HT-29 (cell line): ENCODE measurements at places on chromosomes 5 and 9. TPM values are rescaled to one million over a fixed set of nuclear protein-coding genes. Genes with fewer than 3 reads are reported as not detected.

Gene JAKMIP2
- total RNA-seq, result 0.03 and 0.26 TPM in 2 replicates

Gene CEL
- 0.08 and 0.58 TPM in 2 replicates for total RNA-seq

Gene DMRT1
- total RNA-seq, result not detected in 2 replicates

Gene RORB
- not detected in 2 replicates for total RNA-seq

Gene CMYA5
- total RNA-seq, result 0.08 and 1.1 TPM in 2 replicates

Gene LAMC3
- total RNA-seq, result not detected in 2 replicates

Gene MAMDC4
- 14.9 and 29.8 TPM in 2 replicates for total RNA-seq

Gene TRMT10B
- total RNA-seq, result 0.44 and 0.76 TPM in 2 replicates

Gene GNA14
- total RNA-seq, result 3.2 and 3.4 TPM in 2 replicates

Gene AGXT2
- total RNA-seq, result not detected in 2 replicates

Gene SPINK1
- total RNA-seq, result 21.4 and 22.5 TPM in 2 replicates

Gene HTR4
- total RNA-seq, result 0.15 TPM in 1 of 2 replicates, not detected in the other

Gene ITK
- total RNA-seq, result not detected in 2 replicates

Gene ASTN2
- 2.6 and 4.0 TPM in 2 replicates for total RNA-seq

Gene PIP5K1B
- 1.1 and 1.2 TPM in 2 replicates for total RNA-seq

Gene ZNF189
- 2.0 and 2.1 TPM in 2 replicates for total RNA-seq

Gene STKLD1
- total RNA-seq, result not detected in 2 replicates

Gene LHX3
- total RNA-seq, result not detected in 2 replicates

Gene NKD2
- total RNA-seq, result 5.8 and 7.5 TPM in 2 replicates

Gene PCDHA9
- total RNA-seq, result not detected in 2 replicates

Gene SPINK4
- 1.3 TPM in 1 of 2 replicates, not detected in the other for total RNA-seq

Gene TAF11L10
- not detected in 2 replicates for total RNA-seq

Gene BSPRY
- 31.5 and 34.1 TPM in 2 replicates for total RNA-seq

Gene ZNF346
- 15.9 TPM in 2 replicates for total RNA-seq

Gene PCDHA8
- total RNA-seq, result not detected in 2 replicates

Gene IPO11
- 15.1 and 16.7 TPM in 2 replicates for total RNA-seq

Gene TTC23L
- total RNA-seq, result not detected in 2 replicates
